ENCODE measurements at places on chromosomes 3 and 15.

GRCh38 chr3:14680716-14681115 lies 5.8 kb downstream of the C3orf20 start:
- DNase-seq, result no peak

GRCh38 chr3:188154809-188155574 lies 1.0 kb downstream of the LPP start:
- no peak for DNase-seq

DNA sequence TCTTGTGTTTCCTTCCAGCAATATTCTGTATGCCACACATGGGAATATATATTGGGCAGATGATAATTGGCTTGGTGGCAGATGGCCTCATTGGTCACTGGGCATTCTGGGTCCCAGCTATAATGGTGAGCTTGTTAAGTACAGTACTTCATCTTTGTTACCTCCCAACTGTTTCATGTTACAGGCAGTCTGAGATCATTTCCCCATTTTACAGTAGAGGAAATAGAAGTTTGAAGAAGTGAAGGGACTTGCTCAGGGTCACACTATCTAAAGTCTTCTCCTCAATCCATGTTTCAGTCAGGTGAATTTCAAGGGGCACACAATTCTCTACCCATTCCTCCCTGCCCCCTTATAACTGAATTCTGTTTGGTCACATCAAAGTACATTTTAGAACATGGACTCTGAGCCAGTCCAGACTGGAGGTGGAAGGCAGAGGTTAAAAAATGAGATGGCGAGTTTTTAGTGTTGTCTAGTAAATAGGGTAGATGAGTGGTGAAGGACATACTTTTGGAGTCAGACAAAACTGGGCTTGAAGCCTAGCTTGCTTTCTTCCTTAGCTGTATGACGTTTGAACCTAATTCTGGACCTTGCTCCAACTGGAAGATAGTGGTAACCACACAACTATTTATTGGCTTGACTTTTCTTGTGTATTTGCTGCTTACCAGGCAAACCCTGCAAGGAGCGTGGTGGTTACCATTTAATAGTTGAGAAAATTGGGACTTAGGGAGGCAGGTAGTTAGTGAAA lies 2.5 kb downstream of the EEFSEC start:
- no peak for DNase-seq

- DNase-seq, result no peak
These were observed 129.4 kb downstream of the LRRK1 start for GRCh38 chr15:101048581-101049030.

DNA sequence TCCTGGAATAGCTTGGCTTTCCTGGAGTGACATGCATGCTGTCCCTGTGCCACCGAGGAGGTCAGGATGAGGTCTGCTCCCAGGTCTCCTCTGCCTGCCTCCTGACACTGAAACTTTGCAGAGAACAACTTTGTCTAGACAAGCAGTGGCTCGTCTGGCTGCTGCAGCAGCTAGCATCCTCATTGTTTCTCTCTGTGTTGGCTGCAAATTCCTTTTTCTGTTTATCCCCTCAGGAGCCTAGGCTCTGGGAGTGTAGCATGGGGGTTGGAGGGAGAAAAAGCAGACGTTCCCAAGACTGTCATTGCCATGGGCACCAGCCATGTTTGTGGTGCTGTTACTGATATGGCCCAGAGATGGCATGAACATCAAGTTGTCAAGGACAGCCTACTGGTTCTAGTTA lies 208.7 kb upstream of the LRIG1 start:
- no peak for DNase-seq

- no peak for DNase-seq
These were observed 46.5 kb downstream of the BSN start for GRCh38 chr3:49600781-49601180.

DNA sequence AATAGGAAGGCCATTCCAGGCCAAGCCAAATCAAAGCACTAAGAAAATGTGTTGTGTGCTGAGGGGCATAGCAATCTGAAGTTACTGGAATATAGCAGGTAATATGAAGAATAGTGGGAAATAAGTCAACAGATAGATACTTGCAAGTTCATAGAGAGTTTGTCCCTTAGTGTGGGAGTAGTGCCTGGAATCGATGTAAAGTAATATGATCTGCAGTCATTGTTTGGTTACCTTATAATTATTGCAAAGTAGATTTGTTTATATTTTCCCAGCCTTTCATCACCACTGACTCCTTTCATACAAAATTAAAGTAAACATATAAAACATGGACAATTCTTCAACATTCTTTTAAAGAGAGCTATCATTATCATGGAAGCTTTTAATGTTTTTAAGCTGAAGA lies 420.9 kb upstream of the NECTIN3 start:
- no peak for DNase-seq

DNA sequence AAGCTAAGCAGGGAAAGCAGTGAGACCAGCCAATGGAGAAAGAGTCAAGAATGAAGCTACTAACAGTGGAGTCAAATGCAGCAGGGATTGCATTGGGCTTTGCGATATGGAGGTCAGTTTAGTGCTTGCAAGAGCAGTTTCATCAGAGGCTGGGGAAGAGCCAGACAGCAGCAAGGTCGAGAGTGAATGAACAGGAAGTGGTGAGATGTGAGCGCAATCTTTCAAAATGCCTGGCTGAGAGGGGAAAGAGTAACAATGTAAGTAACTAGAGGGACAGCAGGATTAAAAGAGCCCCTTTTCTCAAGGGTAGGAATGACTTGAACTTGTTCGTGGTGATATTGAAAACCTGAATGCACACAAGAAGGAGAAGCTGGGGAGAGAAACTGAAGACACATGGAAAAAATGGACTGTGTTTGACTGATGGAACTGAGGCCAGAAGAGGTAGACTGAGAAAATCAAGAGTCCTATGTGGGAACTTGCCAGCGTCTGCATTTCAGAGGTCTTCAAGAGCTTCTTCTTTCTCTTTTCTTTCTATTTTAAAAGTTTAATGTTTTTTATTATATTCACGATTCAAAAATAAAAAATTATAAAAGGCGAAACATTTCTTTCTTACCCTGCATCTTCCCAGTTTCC lies 30.6 kb upstream of the GPR160 start:
- peak; percentile 57 for DNase-seq

DNA sequence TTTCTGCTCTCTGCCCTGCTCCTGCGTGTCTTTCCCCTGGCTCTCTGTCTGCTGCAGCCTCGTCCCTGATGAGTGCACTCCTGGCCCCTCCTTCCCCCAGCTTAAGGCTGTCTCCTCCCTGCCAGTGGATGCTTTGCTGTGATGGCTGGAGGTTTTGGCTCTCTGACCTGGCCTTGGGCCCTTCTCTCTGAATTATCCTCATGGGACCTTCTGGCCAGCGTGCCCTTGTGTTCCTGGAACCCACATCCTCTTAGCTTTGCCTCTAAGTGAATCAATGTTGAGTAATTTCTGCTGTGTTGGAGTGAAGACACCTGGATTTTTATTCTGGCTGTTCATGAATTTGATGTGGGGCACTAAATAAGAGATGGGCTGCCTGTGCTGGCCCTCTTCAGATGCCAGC lies 9.8 kb upstream of the TNFAIP8L3 start:
- DNase-seq, result no peak

- no peak for DNase-seq
These were observed 120.0 kb upstream of the CTDSPL start for GRCh38 chr3:37741644-37742043.

- DNase-seq, result no peak
These were observed 410 bp downstream of the LRRC49 start for GRCh38 chr15:70892912-70893560.

DNA sequence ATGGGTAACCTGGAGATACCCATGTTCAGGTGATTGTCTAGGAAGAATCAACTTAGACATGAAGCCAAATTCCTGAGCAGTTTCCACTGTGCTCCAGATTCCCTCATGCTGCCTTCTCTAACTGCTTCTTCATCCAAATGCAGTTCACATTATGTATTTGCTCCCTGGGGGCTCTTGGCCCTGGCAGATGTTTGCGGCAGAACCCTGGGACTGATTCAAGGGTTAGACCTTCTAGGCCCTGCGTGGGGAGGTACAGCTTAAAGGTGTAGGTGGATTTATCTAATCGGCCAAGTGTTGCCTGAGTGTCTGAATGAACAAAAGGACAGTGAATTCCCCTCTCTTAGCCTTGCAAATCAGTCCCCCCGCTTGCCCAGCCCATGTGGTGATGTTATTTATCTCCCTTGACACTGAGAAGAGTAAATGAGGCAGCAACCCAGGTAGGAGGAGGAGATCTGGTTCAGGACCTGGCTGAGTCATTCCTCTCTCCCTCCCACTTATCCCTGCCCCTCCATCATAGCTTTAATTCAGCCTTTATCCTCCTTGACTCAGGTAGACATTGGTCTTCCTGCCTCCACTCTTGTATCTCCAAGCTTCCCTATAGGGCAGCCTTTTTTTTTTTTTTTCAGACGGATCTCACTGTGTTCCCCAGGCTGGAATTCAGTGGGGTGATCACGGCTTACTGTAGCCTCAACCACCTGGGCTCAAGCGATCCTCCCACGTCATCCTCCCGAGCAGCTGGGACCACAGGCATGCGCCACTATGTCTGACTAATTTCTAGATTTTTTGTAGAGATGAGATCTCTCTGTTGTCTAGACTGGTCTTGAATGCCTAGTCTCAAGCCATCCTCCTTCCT lies 54.8 kb downstream of the MAGEF1 start:
- no peak for DNase-seq

DNA sequence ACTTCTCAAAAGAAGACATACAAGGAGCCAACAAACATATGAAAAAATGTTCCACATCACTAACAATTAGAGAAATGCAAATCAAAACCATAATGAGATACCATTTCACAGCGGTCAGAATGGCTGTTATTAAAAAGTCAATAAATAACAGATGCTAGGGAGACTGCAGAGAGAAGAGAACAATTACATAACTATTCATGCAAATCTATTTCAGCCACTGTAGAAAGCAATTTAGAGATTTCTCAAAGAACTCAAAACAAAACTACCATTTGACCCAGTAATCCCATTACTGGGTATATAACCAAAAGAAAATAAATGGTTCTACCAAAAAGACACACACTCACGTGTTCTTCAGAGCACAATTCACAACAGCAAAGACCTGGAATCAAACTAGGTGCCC lies 116.3 kb downstream of the VPS13C start:
- no peak for DNase-seq

DNA sequence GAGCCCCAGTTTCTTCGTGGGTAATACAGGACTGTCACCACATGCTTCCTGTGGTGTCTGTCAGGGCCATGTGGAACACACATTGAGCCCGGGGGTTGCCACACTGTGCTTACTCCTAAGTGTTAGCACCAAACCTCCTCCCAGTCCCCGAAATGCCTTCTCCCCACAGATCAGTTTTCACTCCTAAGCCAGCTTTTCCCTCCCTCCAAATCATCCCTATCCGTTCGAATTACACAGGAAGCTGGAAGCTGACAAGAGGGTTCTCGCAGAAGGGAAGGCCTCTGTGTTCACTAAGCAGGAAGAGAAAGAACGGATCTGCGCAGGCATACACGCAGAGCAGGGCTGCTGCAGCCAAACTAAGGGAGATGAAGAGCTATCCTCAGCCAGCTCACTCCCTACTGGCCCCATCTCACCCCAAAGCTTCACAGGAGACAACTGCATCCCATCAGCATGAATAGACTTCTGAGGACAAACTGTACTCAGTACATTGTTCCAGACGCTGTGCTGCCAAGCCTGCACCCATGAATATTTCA lies 32.3 kb downstream of the XXYLT1 start:
- no peak for DNase-seq

GRCh38 chr3:195817578-195818135 lies 5.9 kb upstream of the MUC4 start:
- DNase-seq, result no peak

Measured in CD4-positive, alpha-beta T cell treated with Interleukin-17A for 4 hours (primary cell).